ENCODE measurements at places on chromosomes 6 and 20. TPM values are rescaled to one million over a fixed set of nuclear protein-coding genes. Genes with fewer than 3 reads are reported as not detected.

DAAM2 gene
- 0.13 TPM for total RNA-seq

KHDC1L gene
- 0.41 TPM for total RNA-seq

FNDC1 gene
- 0.08 TPM for total RNA-seq

GSTA1 gene
- total RNA-seq = not detected

GJA10 gene
- not detected for total RNA-seq

MRPS26 gene
- 126 TPM for total RNA-seq
